ENCODE measurements at places on chromosomes 12 and 14. TPM values are rescaled to one million over a fixed set of nuclear protein-coding genes. Genes with fewer than 3 reads are reported as not detected.

The CARMIL3 gene
- total RNA-seq = 0.16 TPM

The RIC8B gene
- 14.6 TPM for total RNA-seq

The PAPLN gene
- total RNA-seq = 0.10 TPM

The SYNJ2BP gene
- 19.9 TPM for total RNA-seq

The KRT78 gene
- not detected for total RNA-seq

The RFLNA gene
- total RNA-seq = not detected

The PPP1R3E gene
- 119 TPM for total RNA-seq

The TEAD4 gene
- not detected for total RNA-seq

The CEBPE gene
- 1.5 TPM for total RNA-seq

The SERPINA12 gene
- not detected for total RNA-seq

The KRT74 gene
- 0.26 TPM for total RNA-seq

The HCAR2 gene
- total RNA-seq = not detected

The PPFIBP1 gene
- total RNA-seq = 7.8 TPM

The TBX5 gene
- total RNA-seq = not detected

The ZNF891 gene
- 7.0 TPM for total RNA-seq

The B3GNT4 gene
- not detected for total RNA-seq

The KCNC2 gene
- total RNA-seq = not detected

The CTSG gene
- not detected for total RNA-seq

The NEUROD4 gene
- total RNA-seq = not detected

The PTGER2 gene
- total RNA-seq = 3.2 TPM

The RNU4-1 gene
- total RNA-seq = 519 TPM

The SERPINA5 gene
- total RNA-seq = not detected

The ASPG gene
- not detected for total RNA-seq

The G2E3 gene
- 30.2 TPM for total RNA-seq

The WNT5B gene
- not detected for total RNA-seq

The SMCO2 gene
- not detected for total RNA-seq

The TEX52 gene
- total RNA-seq = not detected

The DHRS4L2 gene
- 15.1 TPM for total RNA-seq

The SIX1 gene
- not detected for total RNA-seq

The CLEC9A gene
- total RNA-seq = not detected

The HAL gene
- total RNA-seq = 1.3 TPM

The TMEM229B gene
- 22.5 TPM for total RNA-seq

The PGF gene
- not detected for total RNA-seq

The JPH4 gene
- not detected for total RNA-seq

The SLC25A21 gene
- not detected for total RNA-seq

The RNASE7 gene
- not detected for total RNA-seq

Data from naive thymus-derived CD8-positive, alpha-beta T cell (primary cell).